ENCODE measurements at places on chromosomes 5 and 9.

DNA sequence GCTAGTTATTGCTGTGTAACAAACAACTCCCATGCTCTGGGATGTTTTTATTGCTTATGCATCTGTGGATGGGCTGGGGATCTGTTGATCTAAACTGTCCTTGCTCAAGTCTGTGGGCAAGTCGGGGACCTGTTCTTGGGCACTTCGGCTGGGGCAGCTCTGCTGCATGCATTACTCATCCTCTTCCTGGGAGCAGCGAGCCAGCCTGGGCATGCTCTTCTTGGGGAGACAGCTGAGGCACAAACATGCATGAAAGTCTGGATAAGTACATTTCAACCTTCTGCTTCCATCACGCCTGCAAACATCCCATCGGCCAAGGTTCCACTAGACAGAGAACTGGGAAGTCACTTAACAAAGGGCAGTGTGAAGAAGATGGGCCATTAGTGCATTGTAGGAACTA, 66.3 kb downstream of the ANKRD33B start:
- DNase-seq: no peak

DNA sequence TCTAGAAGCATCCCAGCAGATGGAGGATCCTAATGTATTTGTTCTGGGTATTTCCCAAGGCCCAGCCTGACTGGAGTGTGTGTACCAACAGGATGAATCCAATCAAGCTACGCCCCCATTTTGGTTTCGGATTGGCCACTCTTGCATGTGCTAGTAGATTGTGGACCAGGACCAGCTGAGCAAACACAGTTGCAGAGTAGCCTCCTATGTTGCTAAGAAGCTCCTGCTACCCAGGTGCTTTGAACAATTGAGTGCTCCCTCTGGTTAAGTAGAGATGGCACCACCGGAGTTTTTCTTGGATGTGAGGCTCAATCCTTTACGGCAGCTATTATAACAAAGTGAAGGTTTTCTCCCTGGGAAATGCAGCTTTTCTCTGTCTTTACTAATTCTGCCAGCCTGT, 204.5 kb downstream of the NTRK2 start:
- DNase-seq: no peak

DNA sequence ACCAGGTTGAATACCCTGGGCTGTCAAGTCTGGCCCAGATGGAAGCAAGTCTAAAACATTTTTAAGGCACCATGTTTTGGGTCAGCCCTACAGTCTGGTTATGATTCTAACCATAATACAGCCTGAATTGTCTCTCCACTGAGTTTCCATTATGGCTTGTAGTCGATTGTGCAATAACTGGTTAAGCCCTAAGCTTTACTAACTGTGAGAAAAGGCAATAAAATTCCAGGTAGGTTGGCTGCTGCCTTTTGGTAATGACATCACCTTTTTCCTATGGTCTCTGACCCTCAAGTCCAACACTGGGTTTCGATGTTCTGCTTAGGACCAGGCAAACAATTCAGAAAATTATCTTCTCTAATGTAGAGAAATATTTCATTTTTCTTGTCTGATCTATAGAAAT, 243.3 kb downstream of the ACTL7B start:
- no peak for DNase-seq

- no peak for DNase-seq
These were observed 300.0 kb downstream of the YTHDC2 start for GRCh38 chr5:113813466-113813865.

DNA sequence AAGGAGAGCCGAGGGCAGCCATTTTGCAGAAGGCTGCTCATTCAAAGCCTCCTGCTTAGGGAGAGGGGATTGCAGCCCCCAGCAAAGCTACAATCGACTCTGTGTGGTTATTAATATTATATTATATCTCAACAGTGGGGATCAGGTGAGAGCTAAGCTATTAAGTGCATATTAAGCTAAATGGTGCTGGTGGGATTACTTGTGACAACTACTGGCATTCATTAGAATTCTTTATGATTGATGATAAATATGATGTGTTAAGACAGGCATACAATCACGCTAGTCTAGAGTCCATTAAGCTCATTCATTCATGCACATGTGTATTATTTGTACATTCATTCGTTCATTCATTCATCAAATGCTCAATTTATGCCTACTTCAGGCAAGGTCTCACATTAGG, 23.0 kb downstream of the COL15A1 start:
- DNase-seq: no peak

GRCh38 chr5:116730706-116731105, 156.1 kb upstream of the SEMA6A start:
- no peak for DNase-seq

DNA sequence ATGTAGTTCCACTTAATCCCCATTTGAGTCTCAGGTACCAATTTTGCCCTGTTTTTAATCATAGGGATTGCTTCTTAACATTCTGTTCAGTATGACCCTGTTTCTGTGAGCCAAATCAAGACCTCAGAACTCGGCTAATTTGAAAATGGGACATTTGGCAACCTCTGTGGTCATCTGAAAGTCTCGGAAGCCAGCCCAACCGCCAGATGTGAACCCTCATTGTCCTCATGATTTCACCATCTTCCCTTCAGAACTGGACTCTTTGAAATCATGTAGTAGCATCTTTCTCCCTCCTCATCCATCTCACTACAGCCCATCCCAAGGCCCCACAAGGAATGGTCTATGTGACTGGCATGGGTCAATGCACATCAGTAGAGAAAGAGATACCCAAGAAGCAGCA, 88.9 kb downstream of the S1PR3 start:
- DNase-seq: no peak

DNA sequence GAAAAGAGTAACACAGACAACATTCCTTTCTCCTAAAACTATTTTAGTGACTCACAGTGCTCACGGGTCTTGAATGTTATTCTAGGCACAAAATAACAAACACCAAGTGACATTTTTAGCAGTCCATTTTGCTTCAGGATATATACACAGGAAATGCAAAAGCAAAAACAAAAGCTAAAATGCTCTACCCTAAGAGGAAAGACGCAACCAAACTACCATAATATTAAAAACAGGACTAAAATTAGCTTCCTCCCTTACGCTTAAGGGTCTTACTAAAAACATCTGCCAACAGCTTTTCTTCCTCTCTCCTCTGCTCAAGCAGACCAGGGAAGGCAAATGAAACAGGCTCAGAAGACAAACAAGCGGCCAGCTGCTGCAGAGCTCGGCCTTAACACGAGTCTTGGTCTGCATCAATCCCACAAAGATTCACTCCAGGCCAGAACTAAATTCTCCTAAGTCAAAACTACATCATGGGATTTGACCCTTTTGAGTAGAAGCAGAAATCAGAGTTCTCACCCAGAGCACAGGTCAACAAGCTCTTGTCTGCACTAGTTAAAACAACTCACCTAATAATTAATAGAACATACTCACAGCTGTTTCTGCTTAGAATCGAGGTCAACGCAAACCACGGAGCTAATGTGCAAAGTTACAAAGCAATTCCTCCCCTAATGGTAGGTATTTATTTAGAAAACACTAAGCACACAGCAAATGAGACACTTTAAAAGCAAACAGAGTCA, 62.3 kb downstream of the RAPGEF1 start:
- no peak for DNase-seq

- DNase-seq: no peak
These were observed 45.1 kb upstream of the IL13 start for GRCh38 chr5:132612846-132613245.

Data from CD4-positive, alpha-beta T cell treated with Interleukin-15 for 1 hour (primary cell).